ENCODE measurements at places on chromosomes 3 and 15. TPM values are rescaled to one million over a fixed set of nuclear protein-coding genes. Genes with fewer than 3 reads are reported as not detected.
A peak's percentile ranks its signal among the peaks of the same experiment; 100 is the strongest.

The FAM162A gene
- total RNA-seq, result 133 TPM

The TMEM40 gene
- total RNA-seq, result 2.6 TPM

The KY gene
- 13.1 TPM for total RNA-seq

DNA sequence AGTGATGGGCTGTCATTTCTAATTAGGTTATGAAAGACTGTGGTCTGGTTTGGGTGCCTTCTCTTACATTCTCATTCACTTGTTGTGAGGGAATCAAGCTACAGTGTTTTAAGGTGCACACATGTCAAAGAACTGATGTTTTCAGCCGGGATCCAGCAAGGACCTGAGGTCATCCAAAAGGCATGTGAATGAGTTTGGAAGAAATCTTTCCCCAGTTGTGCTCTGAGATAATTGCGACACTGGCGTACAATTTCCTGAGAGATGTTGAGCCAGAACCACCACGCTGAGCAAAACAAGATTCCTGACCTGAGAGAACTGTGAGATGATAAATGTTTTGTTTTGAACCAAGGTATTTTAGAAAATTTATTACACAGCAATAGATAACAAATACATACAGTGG, 295.3 kb upstream of the SLITRK3 start:
- H3K27me3 ChIP-seq, result no peaks in the 10 kb centered on the region
- DNase-seq, result no peak
- H3K4me3 ChIP-seq, result no peak overlapping the region
- H3K27ac ChIP-seq, result no peak overlapping the region
- H3K36me3 ChIP-seq, result no peaks in the 10 kb centered on the region

DNA sequence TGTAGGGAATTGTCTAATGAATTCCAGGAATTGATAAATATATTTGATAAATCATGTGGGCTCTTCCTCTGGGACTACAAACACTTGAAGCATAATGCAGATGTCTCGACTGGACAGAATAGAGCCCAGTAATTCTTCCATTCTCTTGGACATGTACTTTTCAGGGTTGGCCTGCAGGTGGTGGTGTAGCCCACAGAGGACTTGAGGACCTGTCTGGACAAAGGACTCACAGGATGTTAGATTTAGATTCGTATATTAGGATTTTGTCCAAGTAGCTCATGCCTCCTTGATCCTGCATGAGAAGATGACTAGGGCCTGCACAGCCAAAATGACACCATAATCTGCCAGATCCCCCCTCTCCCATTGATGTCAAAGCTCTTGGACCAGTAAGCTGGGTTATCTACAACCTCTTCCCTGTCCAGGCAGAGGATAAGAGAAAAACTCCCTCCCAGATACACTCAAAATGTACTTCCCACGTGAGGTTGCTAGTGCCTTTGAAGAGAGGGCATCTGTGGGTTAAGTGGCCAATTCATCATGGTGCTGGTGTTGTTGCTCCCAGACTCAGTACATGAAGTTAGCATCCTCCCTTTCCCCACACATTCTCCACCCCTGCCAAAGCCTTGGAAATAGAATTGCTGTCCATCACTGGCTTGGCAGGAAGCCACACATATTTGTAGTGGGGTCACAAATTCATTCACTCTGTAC, 88.6 kb upstream of the ZNF280D start:
- no peak overlapping the region for H3K27ac ChIP-seq
- no peaks in the 10 kb centered on the region for H3K27me3 ChIP-seq
- peaks cover 21% of the 10 kb centered on the region for H3K4me1 ChIP-seq
- no peak overlapping the region for H3K4me3 ChIP-seq
- peak; percentile 40 for DNase-seq

DNA sequence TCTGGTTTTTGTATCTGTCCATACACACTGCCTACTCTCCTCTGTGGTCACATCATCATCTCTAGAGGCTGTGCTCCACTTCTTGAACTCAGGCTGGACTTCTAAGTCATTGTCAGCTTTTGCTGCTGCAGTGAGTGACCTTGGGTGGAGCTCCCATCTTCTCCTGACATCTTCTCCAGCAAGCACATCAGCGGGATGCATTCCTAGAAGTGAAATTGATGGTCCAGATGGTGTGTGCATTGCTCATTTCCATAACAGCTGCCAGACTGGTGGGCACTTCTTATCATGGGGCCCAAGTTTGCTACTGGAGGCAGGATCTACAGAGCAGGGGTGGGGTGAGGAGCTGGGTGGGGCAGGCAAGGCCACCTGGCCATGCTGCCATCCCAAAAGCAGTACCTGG, 109.9 kb downstream of the DNAJB8 start:
- H3K36me3 ChIP-seq, result no peaks in the 10 kb centered on the region
- no peak overlapping the region for H3K4me3 ChIP-seq
- DNase-seq, result no peak
- peaks cover 9% of the 10 kb centered on the region for H3K4me1 ChIP-seq
- no peaks in the 10 kb centered on the region for H3K27me3 ChIP-seq
- H3K27ac ChIP-seq, result no peak overlapping the region

- no peak for DNase-seq
- no peak overlapping the region for H3K4me3 ChIP-seq
- H3K36me3 ChIP-seq, result no peaks in the 10 kb centered on the region
These were observed 3.5 kb upstream of the UBE2E2 start for GRCh38 chr3:23199649-23200048.

GRCh38 chr15:89836267-89837133, 21.8 kb upstream of the ANPEP start:
- H3K4me1 ChIP-seq, result no peaks in the 10 kb centered on the region
- peaks cover 91% of the 10 kb centered on the region for H3K36me3 ChIP-seq
- H3K27ac ChIP-seq, result peak overlapping the region; percentile 8
